Effector CD4-positive, alpha-beta T cell (primary cell): ENCODE measurements at places on chromosomes 11 and 22.

GRCh38 chr11:70233034-70233433 is 29.9 kb downstream of the FADD start:
- no peak for DNase-seq

DNA sequence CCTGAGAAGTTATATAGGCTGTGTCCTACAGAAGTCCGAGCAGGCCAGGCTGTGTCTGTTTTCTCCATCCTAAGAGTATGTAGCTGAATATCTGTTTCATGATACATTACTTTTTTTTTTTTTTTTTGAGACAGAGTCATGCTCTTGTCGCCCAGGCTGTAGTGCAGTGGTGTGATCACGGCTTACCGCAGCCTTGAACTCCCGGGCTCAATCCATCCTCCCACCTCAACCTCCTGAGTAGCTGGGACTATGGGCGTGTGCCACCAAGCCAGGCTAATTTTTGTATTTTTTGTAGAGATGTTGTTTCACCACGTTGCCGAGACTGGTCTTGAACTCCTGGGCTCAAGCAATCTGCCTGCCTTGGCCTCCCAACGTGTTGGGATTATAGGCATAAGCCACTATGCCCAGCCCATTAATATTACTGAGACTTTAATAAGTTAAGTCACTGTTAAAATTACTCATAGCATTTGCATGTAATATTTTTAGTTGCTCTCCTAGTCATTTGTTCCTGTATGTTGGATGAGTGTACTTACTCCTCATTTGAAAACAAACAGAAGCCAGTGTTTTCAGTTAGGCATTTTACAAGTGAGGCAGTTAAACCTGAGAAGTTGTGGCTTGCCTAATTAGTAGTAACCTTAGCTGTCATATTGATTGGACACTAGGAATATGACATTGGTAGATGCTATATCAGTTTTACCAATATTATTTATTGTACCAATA is 26.1 kb downstream of the DRG1 start:
- DNase-seq: no peak

GRCh38 chr11:108199446-108200321 is 22.8 kb downstream of the NPAT start:
- no peak for DNase-seq

GRCh38 chr22:32325811-32326237 is 31.8 kb upstream of the RFPL3 start:
- no peak for DNase-seq

- no peak for DNase-seq
Observed at GRCh38 chr11:74815966-74816365, 67.3 kb downstream of the RNF169 start.

DNA sequence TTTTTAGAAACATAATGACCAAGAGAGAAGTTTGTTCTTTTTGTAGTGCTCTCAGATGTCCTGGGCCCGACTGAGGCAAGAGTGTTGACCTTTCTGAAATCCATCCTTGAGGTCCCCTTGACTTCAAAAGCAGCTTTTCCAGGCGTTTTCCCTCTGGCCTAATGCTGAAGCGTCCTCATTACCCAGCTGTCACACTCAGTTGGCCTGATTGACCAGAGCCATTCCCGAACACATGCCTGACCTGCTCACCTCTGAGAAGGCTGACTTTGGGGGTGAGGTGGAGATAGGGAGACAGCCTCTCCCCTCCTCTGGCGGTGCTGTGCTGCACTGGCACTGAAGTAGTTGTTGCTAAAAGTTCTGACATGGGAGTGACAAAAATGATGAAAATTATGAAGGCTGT is 66.9 kb downstream of the ALX4 start:
- DNase-seq: no peak

DNA sequence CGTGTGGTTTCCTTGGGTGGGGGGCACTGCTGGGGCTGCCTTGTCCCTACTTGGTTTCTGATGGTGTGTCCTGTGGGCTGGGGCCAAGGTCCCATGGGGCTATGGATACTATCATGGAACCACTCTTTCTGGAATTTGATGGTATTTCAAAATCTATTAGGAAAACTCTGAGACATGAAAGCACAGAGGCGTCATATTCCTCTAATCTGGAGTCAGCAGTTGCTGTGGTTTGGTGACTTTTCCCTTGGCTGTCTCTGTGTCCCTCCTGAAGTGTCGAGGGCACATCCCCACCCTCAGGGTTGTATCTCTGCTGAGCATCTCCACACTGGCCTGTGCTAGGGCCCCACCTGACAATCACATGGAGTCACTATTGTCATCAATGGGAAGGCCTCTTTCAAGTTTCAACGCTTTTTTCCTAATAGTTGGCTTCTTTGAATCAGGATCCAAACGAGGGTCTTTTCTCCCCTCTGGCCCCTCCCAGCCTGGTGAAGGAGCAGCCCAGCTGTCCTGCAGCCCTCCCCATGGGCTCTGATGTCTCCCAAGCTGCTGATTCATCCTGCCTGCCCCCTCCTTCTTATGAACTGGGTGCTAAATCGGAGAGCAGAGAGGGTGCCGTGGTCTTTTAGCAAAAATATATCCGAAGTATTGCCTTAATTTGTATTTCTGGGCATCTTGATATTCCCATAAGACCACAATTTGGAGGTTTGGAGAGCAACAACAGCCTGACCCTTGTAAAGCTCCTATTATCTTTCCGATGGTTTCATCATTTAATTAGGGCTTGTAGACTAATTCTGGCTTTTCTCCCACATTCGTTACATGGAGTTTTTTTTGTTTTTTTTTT is 38.5 kb downstream of the MED15 start:
- no peak for DNase-seq

DNA sequence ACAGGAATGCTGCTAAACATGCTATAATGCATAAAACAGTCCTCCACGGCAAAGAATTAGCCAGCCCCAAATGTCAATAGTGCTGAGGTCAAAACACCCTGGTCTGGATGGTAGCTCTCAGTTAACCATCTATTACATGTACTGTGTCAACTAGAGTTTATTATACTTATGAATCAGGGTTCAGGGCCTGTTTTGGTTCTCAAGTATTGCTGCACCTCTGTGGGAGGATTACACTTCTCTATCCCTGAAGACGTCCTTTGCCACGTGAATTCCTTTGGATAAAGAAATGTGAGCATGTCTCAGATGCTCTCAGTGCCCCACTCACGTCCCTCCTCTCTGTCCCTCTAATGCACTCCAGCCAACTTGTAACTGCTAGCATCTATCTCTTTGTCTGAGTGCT is 53.4 kb downstream of the SLC1A2 start:
- DNase-seq: no peak

- no peak for DNase-seq
Observed at GRCh38 chr11:122159173-122159721, 43.2 kb upstream of the BLID start.

- DNase-seq: no peak
Observed at GRCh38 chr22:29344137-29344536, 28.6 kb upstream of the RASL10A start.

GRCh38 chr11:72331761-72332160 is 87.8 kb upstream of the PHOX2A start:
- DNase-seq: no peak

DNA sequence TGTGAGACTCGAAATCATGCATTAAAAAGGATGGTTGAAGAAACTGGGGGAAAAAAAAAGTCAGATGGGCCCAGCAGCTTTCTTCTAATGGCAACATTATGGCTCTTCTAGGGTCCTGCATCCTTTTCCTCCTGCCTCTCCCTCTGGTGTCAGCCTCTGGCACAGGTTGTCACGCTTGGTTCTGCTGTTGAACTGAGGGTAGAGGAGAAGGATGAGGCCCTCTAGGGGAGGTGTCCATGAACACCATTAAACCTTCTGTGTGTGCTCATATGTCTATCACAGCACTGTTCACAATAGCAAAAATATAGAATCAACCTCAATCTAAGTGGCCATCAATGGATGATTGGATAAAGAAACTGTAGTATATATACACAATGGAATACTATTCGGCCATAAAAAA is 36.0 kb downstream of the BUD13 start:
- no peak for DNase-seq

GRCh38 chr11:2655834-2656622 is 43.8 kb downstream of the KCNQ1OT1 start:
- DNase-seq: no peak

DNA sequence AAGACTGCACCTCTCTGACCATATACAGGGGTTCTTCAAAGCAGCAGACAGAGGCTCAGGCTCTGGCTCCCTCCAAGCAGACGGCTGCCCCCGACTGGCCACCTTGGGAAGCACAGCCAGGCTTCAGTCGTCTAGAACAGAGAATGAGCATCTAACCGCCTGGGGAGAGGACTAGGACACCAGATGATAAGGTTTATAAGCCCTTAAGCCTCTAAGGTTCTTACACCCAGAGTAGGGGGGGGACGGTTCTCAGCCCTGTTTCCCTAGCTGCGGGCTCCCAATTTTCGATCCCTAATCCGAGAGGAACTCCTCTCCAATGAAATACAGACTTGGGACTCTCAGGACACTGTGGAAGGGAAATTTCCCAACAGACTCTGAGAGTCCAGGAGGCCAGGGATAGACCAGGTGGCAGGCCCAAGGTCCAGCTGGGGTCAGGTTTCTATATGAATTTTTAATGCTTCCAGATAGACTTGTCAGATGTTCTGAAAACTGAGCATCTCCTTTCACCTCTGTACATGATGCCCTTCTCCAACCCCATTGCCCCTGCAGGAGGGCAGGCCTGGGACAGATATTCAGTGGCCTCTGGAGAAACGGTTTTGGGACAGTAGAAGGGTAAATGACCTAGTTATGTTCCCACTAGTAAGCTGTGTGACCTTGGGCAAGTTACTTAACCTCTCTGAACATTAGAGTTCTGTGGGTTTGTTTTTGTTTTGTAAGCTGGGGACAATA is 20.2 kb downstream of the RTN4RL2 start:
- peak; percentile 48 for DNase-seq

- peak; percentile 53 for DNase-seq
Observed at GRCh38 chr11:64206457-64207255, at the start of gene FERMT3. Gene FERMT3, plus strand, starts transcription at chr11:64206721. Its CDS starts 644 bp downstream, at chr11:64207365.

DNA sequence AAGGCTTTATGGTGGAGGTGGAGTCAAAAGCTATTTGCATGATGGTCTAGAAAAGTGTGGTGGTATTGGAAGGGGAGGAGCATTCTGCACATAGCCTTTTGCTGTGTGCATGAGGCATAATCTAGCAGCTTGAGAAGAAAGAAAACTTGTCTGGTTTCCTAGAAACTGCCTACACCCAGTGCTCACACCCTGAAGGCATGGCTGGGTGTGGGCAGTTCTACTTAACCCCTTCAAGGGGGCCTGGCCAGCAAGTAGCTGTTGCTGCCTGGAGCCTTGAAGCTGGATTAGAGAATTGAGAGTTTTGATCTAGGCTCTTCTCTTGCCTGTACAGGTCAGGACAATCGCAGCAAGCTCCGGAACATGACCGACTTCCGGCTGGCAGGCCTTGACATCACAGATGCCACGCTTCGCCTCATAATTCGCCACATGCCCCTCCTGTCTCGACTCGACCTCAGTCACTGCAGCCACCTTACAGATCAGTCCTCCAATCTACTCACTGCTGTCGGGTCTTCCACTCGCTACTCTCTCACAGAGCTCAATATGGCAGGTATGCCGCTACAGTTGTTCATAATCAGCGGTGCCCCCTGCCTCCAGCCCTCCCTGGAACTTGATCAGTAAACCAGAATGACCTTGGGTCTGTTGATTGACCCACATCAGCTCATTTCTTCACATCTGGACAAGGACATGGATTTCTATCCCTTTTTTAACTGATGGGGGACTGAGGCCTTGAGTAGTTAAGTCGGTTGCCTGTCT is 12.2 kb upstream of the GRK2 start:
- DNase-seq: no peak

GRCh38 chr11:119187123-119187892 is 2.0 kb downstream of the NHERF4 start:
- no peak for DNase-seq

GRCh38 chr11:29634744-29635143 is 382.1 kb downstream of the KCNA4 start:
- no peak for DNase-seq

GRCh38 chr11:111870522-111870885 is 877 bp downstream of the ALG9 start:
- DNase-seq: no peak

- DNase-seq: no peak
Observed at GRCh38 chr11:108115500-108116140, 5.7 kb upstream of the ACAT1 start.

GRCh38 chr11:44326615-44327475 is 16.9 kb upstream of the ALX4 start:
- no peak for DNase-seq

DNA sequence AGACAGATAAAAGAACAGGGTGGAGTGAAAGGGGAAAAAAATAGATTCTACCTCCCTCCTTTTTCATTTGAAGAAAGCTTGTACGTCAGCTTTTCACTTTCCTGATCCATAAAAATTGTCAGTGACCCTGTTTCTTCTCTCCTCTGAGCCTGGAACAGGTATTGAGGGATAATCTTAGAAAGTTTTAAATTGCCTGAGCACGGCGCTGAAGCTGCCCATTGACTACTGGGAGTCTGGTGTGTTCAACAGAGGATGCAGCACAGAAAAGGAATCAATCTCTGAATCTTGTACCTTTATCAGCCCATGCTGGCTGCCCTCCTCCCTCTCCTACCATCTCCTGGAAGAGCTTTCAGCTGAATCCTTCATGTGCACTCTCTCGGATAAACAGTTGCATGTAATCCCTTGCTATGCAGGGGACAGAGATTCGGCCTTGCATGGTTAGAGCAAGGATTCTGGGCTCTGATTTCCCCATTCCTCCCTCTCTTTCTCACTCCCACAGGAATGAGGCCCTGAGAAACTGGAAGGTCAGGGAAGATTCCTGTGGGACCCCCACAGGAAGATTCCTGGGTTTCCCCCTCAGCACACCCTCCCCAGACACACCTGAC is 162.4 kb upstream of the SYN3 start:
- no peak for DNase-seq

GRCh38 chr11:40268551-40268950 is 1190.9 kb downstream of the LRRC4C start:
- DNase-seq: no peak

GRCh38 chr11:69002110-69002569 is 10.9 kb downstream of the MRGPRF start:
- DNase-seq: no peak

DNA sequence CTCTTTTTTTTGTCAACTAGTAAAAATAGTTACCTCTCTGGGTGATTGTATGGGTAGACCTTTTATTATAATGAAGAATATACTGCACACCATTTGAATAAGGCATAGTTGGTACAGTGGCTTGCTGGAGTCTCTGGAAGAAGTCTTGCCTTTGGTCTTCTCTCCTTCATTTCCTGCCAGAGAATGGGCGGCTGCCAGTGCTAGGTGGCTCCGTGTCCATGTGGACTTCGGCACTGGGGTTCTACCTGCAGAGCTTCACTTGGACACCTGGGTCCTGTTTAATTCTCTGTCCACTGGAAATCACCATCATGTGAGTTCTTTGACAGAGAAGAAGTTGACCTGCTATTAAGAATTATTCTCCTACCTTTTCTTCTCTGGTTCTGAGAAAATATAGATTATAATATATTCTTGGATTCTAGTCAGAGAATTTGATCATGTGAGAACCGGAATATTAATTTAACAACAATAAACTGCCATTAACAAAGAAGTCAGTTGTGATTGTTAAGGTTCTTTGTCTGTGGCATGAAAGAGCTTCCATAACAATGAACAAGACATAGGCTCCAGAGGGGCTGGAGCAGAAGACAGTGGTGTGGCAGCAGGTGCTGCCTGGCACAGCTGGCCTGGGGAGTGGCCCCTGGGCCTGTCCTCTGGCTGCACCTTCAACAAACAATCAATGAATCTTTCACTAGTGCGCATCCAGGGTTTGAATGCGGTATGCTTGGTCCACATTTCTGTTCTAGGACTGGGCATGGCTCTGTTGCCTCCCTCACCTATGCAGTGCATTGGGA is 77.5 kb downstream of the PPFIBP2 start:
- no peak for DNase-seq

GRCh38 chr11:116539211-116539610 is 233.6 kb downstream of the BUD13 start:
- DNase-seq: no peak

GRCh38 chr11:67178421-67178820 is 59.4 kb downstream of the KDM2A start:
- no peak for DNase-seq
